NT2/D1 (cell line): ENCODE measurements at places on chromosomes 1 and 21.

DNA sequence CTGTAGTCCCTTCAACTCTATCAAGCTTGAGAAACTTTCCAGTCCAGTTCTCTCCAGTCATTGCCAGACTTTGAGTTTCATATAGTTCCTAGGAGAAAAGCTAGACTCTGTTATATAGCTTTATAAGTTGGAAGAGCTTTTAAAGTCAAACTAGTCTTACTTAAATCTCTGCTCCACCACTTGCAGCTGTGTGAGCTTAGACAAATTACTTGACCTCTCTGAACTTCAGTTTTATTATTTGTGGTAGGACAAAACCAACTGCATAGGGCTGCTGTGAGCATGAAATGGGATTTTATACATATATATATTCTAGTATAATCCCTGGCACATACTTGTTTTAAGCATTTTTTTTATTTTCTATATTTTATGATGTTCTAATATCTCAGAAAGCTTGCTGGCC is 338.7 kb upstream of the NR5A2 start:
- DNase-seq: no peak

- DNase-seq: peak; percentile 47
Observed at GRCh38 chr1:85975912-85976371, 180.6 kb downstream of the COL24A1 start.

GRCh38 chr21:46181953-46182547 is 2.2 kb downstream of the SPATC1L start:
- DNase-seq: no peak

DNA sequence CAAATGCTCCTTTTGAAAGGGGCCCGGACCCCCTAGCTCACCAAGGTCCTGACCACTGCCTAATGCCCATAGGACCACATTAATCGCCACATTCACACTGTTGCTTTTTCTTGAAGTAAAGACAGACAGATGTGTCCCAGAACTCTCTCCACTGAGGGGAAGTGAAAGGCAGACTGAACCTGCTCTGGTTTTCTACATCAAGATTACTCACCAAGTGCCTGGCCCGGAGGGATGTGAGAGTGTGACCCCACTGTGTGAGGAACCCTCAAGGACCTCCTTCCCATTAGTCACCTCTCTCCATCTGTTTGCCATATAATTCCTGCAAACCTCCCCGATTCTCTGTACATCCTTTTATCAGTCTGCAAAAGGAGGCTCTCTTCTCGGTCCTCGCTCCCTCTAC is 381.5 kb downstream of the OMA1 start:
- DNase-seq: no peak

- no peak for DNase-seq
Observed at GRCh38 chr1:37720231-37721130, 28.2 kb downstream of the CDCA8 start.

GRCh38 chr1:22884806-22885530 is 87.7 kb downstream of the LACTBL1 start:
- DNase-seq: no peak

GRCh38 chr1:17984583-17984982 is 123.0 kb upstream of the IGSF21 start:
- no peak for DNase-seq

DNA sequence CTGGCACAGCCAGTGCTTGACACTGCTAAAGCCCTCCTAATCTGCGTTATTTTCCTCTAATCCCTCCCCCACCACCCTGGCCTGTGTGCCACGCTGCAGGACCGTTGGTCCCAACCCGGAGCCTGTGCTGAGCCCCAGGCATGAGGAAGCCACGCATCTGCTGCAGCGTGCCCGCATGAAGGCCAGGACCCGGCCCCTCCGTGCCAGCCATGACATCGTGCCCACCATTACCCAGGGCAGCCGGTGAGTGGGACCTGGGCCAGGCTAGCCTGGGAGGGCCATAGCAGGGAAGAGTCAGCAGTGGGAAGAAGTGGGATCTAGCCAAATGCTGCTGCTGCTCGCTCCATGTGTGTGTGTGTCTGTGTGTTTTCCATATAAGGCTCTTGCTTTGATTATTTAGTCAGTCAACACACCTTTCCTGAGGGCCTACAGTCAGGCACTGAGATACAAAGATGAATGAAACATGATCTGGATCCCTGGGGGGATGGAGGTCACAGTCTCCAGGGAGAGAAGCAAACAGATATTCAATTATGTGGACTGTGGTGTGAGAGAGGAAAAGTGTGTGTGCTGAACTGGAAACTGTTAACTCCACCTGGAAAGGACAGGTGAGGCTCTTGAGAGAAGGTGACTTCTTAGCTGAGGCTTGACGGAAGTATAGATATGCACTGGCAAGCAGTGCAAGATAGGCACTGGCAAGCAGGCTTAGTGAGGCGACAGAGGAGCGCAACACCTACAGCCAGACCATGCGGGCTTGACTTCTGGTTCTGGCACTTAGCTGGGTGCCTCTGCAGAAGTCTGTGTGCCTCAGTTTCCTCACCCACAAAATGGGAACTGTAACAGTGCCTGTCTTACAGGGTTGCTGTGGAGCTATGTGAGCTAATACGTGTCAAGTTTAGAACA is 15.9 kb downstream of the KIAA1614 start:
- DNase-seq: no peak

DNA sequence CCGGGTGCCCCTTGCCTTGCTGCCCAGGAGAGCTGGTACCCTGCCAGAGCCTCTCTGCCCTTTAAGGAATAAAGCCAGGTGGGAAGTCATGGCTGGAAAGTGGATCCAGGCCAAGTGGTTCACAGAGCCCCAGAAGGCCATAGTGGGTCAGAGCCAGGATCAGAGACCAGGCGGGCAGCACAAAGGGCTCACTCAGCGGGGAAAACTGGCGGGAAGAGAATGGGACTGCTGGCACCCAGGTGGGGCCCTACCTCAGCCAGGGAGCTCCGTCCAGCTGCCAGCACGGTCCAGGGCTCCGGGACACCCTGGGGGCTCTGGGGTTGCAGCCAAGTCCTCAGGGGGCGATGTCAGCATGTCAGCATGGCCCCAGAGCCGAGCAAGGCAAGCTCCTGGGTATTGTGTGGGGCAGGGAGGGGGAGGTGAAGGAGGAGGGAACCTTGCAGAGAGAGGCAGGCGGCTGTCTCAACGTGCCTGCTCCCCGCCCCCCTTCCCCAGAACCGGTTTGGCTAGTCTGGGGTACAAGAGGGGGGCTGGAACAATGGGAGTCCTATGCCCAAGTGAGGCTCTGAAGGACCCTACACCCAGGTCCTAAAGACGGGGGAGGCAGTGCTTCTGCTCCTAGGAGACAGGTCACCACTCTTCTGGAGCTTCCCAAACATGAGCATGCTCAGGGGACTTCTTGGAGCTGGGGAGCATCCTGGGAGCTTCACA is at the start of gene ARHGEF19:
TSS of gene ARHGEF19 (minus strand) at position 402 of the 711 bp plus-strand sequence. CDS start 3,598 bp downstream, outside the sequence.
- no peak for DNase-seq

DNA sequence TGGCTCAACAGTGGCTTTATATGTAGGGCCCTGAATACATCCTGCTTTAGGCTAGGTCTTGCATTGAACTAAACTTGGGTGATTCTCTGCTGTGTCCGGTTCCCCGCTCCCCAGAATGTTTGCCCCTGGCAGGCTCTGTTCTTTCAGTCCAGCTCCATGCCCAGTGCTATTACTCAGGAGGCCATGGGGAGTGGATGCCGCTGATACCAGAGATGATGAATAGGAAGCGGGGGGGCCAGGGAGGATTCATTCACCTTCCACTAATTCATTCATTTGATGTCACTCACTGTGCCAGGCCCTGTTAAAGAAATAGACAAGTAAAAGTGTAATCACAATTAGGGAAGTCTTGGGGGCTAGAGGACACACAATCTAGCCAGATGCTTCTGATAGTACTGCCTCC is 83.8 kb downstream of the TMEM53 start:
- DNase-seq: no peak

- DNase-seq: no peak
Observed at GRCh38 chr1:8040586-8040985, 14.5 kb upstream of the ERRFI1 start.

DNA sequence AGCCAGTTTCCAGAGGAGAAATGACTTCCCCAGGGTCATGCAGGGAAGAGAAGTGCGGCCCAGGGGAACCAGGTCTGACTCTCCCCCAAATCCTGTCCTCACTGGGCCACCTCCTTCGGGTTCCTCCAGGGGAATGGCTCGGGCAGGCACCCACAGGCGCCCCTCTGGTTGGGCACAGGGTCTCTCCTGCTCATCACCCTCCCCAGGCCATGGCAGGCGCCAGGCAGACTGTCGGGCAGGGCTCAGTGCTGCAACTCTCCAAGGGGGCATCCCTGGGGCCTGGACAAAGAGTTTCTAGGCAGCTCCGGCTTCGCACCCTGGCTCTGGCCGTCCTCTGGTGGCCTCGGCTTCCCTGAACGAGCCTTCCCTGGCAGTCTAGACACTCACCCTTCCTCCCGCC is 75.6 kb downstream of the MEGF6 start:
- DNase-seq: no peak

DNA sequence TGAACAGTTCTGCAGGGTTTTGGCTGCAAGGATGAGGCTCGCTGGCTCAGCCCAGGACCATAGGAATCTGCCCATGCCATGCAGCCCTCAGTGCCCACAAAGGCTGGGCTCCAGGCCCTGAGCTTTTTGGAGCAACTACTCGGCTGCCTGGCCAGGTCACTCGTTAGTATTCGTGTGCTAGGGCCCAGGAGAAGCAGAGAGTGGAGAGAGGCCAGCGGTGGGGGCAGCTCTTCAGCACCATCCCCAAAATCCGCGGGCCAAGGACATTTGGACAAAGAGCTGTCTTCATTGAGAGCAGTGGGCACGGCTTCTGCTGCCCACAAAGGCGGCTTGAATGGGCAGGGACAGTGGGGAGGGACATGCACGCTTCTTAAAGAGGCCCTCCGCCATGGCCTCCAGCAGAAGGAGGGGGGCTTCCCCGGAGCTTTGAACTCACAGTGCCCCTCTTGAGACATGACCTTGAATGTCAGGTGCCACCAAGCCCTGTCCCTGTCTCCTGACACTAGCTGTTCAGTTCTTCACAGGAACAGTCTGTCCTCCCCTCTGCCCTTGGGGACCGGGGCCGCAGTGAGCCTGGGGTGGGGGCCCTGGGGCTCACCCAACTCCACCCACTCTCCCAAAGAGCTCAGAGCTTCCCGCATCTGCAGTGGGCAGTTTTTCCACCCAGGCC is 106.1 kb upstream of the ARHGEF16 start:
- DNase-seq: no peak
